PC-3 (cell line): ENCODE measurements at places on chromosomes 6 and 20. TPM values are rescaled to one million over a fixed set of nuclear protein-coding genes. Genes with fewer than 3 reads are reported as not detected.

Gene PROKR2
- not detected in 2 replicates for total RNA-seq

Gene FAM229B
- total RNA-seq, result 2.8 and 6.7 TPM in 2 replicates

Gene TLDC2
- not detected in 2 replicates for total RNA-seq

Gene ATRN
- total RNA-seq, result 26.1 and 29.6 TPM in 2 replicates

Gene GSTA2
- not detected in 2 replicates for total RNA-seq

Gene SMIM26
- total RNA-seq, result 76.7 and 83.6 TPM in 2 replicates

- DNase-seq, result peak; percentile 30
Observed at GRCh38 chr6:12009876-12010634, 2.1 kb upstream of the HIVEP1 start.

DNA sequence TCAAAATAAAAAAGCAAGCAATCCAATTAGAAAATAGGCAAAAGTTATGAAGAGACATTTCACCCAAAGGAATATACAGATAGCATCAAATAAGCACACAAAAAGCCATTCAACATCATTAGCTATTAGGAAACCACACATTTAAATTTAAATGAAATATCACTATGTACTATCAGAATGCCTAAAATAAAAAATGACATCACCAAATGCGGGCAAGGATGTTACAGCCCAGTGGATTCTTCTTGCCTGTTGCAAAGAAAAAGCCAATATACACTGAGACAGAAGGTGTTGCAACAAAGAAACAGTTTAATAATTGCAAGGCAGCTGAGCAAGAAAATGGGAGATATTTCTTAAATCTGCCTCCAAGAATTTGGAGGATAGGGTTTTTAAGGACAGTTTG is 31.0 kb upstream of the MBOAT1 start:
- no peak for DNase-seq

GRCh38 chr6:20877008-20877937 is 343.0 kb downstream of the CDKAL1 start:
- DNase-seq, result peak; percentile 98

- DNase-seq, result no peak
Observed at GRCh38 chr6:39681674-39682121, 43.5 kb downstream of the KIF6 start.

DNA sequence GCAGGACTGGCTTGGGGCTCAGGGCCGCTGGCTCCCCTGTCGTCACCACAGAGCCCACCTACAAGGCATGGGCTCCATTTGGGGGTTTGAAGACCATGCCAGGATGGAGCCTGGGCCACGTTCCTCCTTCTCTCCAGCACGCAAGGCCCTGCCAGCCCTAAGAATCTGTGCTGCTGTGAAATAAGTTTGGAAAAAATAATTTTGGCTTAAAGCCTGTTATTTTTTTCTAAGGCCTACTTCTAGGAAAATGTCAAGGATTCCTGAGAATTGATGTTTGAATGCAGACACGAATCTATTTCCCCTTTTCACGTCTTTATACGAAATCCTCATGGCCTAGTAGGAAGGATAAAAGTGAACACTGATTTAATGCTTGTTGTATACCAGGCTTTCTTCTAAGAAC is 107.5 kb downstream of the LRFN2 start:
- DNase-seq, result no peak

DNA sequence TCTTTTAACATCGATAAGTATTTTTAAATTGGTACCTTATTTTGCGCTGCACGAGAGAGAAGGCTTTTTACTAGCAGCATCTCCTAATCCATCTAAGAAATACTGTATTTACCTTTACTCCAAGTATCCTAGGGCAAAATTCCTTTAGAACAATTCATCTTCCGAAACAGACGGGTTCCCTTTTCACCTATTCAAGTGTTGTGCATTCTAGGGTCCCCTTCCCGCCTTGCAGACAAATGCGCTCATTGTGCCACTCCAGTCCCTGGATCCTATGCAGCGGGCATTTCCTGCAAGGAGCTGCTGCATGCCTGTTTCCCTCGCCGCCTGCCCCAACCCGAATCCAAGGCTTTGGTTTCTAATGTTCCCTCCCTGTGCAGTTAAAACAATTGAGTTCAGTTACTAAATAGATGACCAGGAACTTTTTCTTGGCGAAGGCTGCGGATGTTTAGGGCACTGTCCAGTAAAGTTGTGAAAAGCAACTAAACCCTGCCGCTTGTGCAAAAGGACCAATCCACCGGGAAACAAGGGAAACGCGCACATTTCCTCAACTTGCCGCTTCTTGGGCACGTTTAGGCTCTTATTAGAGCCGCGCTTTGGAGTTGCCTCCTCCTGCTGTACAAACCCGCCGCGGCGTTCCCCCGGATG is 556 bp upstream of the SCAF8 start:
- DNase-seq, result peak; percentile 64

DNA sequence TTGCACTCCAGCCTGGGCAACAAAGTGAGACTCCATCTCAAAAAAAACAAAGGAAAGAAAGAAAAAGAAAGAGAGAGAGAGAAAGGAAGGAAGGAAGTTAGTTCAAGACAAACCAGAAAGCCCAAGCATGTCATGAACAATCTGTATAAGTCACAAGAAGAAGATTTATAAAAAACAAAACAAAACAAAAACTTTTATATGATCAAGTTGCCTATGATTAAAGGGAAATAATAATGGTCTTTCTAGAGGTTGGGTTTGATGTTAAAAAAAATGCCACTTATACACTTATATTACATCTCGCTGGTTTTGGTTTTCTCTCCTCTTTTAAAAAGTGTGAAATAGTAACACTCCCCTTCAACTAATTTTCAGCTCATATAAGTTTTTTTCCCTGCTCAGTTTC is 146.2 kb upstream of the CARMIL1 start:
- no peak for DNase-seq

GRCh38 chr6:156992020-156992804 is 215.0 kb downstream of the ARID1B start:
- peak; percentile 74 for DNase-seq

DNA sequence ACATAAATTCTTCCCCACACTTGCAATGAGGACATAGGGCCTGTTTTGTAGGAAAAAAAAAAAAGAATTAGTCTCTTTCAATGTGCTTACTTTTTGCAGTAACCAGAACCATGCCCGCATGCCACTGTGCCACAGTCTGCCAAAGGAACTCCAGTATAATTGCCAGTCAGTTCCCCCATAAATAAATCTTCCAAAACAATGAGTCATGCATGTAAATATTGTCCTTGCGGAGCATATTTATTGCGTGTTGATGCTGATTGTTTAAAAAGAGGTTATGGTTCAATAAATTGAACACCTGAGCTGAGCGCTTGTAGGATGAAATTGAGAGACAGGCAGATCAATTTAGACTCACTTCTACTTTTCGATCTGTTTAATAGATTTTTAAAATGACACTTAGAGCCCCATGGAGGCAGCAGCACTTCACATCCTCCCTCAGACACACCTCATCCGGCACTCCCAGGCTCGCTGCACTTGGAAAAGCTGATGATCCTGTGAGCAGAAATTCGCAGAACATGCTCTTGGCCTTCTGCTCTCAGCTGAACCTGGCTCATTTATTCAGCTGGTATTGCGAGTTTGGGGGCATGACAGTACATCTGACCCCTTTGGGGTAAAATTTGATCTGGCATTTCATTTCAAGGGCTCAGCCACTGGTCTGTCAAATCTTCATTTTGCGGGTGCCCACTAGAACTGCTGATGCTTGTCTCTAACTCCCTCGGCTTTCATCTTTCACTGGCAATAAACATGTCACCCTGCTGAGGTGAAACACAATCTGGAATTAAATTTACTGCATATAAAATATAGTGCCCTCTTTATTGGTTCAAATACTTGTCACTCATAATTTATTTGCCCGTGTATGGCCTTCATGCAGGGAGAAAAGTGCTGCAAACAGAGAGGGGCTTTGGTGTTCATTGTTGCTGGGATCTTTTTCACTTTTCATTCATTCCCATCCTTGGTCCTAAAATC is 371.1 kb upstream of the POU3F2 start:
- peak; percentile 52 for DNase-seq

GRCh38 chr6:34011264-34011663 is 134.6 kb downstream of the GRM4 start:
- DNase-seq, result no peak

DNA sequence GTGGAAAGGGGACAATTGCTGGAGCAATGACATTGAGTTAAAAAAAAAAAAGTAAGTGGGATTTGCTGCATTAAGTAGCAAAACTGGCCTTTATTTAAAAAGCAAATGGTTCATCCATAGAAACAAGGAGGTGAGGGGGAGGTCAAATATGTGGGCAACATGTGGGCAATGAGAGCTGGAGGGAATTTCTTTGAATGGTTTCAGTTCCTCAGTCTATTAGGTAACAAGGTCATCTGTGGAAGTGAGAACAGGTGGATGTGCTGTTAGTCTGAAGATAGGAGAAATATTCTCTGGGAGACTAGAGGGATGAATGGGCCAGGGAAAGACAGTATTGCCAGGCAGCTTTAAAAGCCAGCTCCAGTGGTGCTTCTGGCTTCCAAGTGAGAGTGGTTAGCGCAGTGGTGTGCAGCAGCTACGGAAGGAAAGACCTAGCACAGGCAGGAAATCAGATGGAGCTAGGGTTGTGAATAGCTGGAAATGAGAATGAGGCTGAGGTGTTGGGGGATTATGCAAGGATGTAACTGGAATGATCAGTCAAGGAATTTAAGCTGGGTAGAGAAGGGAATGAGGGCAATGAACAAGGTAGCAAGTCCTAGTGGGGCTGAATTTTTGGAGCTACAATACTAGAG is 727.6 kb downstream of the PTPRT start:
- no peak for DNase-seq

DNA sequence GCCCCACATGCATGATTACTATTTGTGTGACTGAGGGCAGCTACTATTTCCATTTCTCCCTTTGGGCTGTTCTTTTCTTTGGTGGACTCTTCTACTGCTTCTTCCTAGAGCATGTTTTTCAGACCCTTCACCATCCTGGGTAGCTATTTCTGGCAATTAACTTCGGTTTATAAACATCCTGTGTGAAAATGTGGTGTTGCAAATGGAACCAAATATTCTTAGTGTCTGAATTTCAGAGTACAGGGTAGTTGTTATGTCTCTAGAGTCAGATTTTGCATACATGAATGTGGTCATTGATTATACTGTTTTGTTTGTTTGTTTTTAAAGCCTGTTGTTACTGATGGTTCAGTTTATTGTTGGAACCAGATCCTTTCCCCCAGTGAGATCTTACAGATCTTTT is 49.7 kb downstream of the PROKR2 start:
- DNase-seq, result no peak

- DNase-seq, result no peak
Observed at GRCh38 chr6:120871416-120872261, 462.6 kb downstream of the TBC1D32 start.

DNA sequence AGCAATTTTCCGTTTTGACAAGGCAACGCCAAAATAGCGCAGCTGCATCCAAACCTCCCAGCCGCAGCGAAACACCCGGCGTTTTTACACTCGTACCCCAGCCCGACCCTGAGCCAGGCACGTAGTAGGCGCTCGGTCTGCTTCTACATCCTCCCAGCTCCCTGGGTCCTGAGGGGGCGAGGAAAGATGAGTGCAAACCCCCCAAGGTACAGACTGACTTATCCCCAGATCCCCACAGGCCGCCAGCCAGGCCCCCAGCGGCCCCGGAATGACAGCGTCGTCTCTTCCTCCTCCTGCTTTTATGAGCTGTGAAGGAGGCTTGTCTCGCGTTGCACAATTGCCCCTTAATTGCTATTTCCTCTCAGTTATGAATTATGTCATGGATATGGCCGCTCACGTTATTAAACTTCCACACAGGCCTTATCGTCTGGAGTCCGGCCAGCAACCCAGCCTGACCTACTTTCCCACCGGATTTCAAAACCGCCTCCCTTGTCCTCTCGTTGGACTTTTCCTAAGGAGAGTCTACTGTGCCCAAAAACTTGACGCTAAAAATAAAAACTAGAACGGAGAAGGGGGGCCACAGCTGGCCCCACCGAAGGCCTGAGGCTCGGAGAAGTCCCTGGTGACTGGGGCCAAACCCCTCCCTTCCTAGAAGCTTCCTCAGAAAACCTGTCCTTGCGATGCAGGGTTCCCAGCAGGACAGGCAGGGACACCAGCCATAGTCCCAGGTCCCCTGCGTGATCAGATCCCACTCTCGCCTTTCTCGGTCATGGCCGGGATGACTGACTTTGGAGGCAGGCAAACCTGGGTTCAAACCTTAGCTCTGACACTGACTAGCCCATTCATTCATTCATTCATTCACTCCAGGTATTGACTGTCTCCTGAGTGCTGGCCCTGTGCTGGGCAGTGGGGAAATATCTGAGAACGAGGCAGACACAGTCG is 130.9 kb upstream of the PTPN1 start:
- DNase-seq, result no peak

DNA sequence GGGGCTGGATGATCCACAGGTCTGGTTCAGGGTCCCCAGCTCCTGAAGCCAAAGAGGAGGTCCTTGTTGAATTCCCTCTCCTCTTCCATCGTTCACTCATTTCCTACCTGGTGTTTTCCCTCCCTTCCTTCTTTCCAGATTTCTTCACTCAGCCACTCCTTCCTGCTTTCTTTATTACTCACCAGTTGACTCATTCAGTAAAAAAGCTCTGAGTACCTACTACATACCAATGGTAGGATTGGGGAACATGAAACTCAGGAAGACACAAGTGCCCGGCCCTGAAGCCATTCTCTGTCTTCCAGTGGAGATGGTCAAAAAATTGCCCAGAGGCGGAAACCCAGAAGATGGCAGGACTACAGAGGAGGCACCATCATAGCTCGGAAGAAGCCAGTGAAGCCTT is 11.9 kb upstream of the NSFL1C start:
- DNase-seq, result peak; percentile 97

- DNase-seq, result no peak
Observed at GRCh38 chr6:1654054-1654453, 44.3 kb downstream of the FOXC1 start.

GRCh38 chr6:132937466-132937906 is 123.1 kb downstream of the RPS12 start:
- peak; percentile 83 for DNase-seq

GRCh38 chr6:167572841-167573271 is 248.0 kb downstream of the TTLL2 start:
- DNase-seq, result no peak

DNA sequence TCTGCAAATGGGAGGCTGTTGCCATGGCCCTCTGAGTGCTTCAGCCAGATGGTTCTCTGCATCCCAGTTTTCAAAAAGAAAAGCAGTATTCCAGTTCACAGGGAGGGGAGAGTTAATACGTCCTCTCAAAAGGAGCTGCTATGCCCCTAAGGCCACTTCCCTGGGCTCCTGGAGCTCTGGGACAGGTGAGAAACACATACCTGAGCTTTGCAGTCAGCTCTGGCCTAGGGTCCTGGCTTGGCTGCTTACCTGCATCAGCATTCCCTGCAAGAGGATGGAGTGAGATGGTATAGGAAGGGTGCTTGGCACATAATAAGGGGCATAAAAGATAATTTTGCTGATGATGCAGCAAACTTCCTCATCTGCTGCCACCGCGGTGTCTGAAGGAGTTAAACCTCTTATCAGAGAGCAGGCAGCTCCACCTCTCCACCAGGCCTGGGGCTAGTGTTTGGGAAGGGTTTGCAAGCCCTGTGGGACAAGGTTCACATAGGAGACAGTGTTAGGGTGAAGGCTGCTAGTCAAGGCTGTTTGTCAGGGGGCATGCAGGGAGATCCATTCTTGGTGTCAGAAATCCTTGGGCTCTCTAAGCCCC is 62.7 kb downstream of the SLC24A3 start:
- no peak for DNase-seq

DNA sequence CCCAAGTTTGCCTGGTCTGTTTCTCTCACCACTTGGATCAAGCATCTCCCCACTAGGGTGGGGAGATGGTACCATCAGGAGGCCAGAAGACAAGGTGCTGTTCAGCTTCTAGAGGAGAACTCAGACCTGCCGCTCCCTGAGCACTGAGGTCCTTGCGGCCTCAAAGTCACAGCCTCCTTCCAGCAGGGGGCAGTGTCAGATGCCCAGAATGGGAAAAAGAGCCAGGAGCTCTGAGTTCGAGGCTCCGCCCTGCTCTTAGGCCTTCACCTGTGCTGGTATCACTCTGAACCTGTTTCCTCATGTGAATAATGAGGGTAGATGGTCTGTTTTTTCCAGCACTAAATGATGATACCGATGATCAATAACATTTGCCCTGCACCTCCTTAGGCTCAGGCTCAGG is 68.7 kb downstream of the TOX2 start:
- DNase-seq, result peak; percentile 19
